Posterior cingulate gyrus (tissue), 11 donors: ENCODE measurements at places on chromosomes 2 and 18.

DNA sequence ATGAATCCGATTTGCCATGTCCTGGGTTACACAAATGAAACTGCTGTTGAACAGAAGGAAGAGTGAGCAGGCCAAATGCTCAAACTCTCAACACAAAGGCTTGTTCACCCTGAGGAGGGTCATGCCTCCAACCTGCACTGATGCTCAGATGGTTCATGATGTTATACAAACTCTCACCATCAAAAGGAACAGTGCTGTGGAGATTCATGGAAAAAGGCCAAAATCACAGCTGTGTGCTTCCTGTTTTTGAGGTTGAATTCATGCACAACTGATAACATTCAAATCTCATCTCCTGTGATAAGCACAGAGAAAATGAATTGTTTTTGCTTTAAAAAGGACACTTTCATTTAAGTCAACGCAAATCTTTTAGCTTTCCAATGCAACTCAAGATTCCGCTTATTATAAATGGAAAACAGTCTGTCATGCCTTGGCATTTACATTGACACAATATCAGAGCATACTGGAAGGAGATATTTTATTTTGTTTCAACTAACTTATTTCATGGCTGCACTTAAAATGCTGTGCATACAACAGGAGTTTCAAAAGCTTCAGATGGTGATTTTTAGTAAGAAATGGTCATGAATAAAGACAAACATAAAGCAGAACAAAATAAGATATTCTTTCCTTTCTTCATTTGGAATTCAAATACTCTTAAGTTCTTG, 22.2 kb upstream of the TTN start:
- no peak for DNase-seq

DNA sequence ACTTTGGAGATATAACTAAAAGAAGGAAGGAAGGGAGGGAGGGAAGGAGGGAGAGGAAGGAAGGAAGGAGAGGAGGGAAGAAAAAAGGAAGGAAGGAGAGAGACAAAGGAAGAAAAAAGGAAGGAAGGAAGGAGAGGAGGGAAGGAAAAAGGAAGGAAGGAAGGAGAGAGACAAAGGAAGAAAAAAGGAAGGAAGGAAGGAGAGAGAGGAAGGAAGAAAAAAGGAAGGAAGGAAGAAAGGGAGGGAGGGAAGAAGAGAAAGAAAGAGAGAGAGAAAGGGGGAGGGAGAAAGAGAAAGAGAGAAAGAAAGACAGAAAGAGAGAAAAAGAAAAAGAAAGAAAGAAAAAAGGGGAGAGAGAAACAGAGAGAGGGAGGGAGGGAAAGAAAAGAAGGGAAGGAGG, 147.4 kb downstream of the MYT1L start:
- no peak for DNase-seq

DNA sequence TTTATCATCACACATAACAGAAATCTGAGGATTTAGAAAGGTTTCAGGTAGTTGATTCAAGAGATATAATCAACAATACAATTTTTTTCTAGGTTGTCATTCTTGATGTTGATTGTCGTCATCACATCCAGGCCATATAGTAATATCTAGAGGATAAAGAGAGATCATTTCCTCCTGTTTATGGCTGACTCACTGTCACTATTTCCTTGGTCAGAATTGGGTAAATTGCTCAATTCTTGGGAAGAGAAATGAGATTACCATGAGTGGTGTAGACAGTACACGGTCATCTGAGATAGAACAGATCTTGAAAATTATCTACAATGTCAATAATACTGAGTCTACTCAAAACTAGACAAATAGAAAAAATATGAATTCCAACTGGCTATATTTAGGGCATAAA, 78.8 kb downstream of the ZNF804A start:
- DNase-seq = no peak

DNA sequence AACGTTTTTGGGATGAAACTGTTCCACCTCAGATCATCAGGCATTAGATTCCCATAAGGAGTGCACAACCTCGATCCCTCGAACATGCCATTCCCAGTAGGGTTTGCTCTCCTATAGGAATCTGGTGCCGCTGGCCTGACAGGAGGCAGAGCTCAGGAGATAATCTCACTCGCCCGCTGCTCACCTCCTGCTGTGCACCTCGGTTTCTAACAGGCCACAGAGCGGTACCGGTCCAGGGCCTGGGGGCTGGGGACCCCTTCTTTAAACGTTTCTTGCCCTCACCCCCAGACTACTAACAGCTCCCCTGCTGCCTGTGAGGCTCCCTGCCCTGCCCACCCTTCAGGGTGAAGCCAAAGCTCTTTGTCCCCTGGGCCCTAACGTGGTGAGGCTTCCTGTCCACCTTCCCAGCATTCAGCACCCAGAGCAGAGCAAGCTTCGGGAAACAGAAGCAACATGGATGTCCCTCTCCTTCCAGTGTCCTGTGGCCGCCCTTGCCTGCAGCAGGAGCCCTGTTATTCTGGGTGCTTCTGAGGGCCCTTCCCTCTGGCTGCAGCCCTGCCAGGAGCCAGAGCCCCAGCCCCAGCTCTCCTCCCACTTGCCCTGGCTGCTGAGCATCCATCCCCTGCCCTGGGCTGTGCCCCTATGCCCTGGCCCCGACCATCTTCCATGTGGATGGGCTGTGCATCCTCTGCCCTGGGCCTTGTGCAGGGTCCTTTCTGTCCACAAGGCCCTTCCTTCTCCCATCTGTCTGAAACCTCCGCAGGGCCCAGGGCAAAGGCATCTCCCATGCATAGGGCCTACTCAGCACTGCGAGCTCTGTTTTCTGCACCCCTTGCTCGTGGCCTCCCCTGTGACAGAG, 140.1 kb downstream of the MBP start:
- no peak for DNase-seq

DNA sequence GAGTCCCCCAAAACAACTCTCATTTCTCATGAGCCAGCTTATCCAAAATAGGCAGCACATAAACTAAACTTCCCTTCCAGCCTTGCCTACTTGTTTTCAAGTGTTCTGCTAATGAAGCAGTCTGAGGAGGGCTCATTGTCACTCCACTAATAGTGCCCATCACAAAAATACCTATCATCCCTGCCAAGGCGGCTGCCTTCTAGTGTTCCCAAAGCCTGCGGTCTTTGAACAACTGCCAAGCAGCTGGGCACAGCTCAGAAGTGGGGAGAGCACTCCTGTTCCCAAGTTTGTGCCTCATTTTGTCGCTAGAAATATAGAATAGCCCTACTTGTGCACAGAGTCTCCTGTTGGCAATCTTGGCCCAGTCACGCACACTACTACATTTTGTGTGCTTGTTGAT, 50.3 kb downstream of the DTNA start:
- no peak for DNase-seq

DNA sequence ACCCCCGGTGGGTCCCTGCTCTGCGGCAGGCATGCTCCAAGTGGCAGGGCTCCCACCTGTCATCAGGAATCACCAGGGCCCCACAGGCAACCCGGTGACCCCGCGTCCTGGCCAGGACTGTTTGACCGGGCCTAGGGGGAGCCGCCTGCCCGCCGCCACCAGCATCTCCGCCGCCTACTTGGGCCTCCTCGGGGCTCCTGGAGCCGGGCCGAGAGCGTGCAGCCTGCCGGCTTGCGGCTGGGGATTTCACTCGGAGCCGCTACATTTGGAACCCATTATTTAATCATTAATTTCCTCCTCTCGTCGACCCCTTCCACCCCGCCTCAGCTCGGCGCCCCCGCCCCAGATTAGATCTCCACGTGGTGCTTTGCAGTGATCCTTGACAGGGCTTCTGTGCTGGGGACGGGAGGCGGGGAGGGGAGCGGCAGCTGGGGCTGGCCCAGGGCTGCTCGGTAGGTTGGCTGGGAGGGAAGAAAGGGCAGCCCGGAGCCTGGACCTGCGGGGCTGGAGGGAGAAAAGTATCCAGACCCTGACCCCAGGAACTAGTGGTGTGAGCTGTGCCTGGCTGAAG, 295.4 kb downstream of the CYP26B1 start:
- no peak for DNase-seq

DNA sequence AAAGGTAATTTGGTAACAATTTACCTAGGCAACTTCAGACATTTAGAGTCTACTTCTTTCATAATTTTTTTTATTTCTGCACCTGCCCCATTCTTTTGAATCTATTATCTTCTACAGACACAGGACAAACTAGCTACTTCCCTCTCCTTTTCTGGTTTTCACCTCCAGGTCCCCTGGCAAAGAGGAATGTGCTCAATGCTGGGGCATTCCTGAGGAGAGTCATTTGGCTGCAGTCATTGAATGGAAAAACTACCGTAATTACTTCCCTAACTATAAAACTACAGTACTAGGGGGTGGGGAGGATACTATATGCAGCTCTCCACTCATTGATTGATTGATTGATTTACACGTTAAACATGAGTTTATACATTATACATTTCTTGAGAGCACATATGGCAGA, 11.2 kb upstream of the ARHGAP28 start:
- DNase-seq = no peak

GRCh38 chr18:27185025-27185763, at the start of gene CHST9:
TSS of gene CHST9 (minus strand) at chr18:27185308. CDS start at chr18:27142809, 42,499 bp downstream.
- peak; percentile 89 for DNase-seq

- DNase-seq = no peak
These were observed 947.2 kb downstream of the ERBB4 start for GRCh38 chr2:211591426-211591825.

DNA sequence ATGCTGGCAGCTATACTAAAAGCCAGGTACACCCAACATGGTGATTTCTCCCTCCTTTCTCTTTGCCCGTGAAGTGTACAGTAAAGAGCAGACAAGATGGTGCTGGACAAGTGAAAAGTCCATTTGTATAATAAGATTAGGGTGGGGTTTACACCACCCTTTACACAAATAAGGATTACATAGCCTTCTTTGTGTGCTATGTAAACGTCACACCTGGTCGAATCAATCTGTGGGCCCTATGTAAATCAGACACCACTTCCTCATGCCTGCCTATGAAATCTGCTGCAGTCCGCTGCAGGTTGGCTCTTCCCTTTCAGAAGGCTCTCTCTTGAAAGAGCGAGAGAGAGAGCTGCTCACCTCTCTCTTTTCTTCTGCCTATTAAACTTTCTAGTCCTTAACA, 1054.3 kb upstream of the SLC39A10 start:
- DNase-seq = no peak

- no peak for DNase-seq
These were observed 47.2 kb downstream of the METTL8 start for GRCh38 chr2:171386627-171387026.

DNA sequence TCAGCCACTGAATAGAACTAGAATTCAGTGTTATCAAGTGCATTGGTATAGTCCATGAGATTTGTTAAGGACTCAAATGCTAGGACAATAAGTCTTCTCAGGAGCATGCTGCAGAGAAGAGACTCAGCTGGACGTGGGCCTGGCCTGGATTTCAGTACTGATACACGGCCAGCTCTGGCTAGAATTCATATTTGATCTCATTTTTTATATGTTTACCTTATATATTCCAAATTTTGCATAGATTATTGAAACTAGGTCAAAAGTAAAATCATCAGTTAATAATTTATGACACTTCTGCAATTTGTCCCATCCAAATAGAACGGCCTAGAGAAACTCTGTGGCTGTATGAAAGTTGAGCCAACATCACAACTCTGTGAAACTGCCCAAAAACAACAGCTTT, 262.0 kb downstream of the DLGAP1 start:
- DNase-seq = no peak

DNA sequence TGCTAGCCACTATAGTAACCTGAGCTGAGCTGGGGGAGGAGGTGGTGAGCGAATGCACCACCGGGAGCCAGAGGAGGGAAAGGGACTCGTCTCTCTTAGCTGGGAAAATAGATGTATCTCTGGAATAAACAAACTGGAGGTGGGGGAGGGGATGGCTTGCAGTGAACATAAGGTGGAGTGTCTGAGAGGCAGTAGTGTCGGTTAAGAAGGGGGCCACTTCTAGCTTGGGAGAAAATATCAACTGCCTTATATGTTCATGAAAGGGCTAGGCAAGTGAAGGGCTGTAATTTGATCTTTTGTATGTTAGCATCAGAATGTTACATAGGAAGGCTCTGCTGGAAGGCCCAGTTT, 2.2 kb downstream of the SETBP1 start:
- DNase-seq = no peak

GRCh38 chr18:46431522-46432171, 225.4 kb downstream of the LOXHD1 start:
- DNase-seq = no peak

DNA sequence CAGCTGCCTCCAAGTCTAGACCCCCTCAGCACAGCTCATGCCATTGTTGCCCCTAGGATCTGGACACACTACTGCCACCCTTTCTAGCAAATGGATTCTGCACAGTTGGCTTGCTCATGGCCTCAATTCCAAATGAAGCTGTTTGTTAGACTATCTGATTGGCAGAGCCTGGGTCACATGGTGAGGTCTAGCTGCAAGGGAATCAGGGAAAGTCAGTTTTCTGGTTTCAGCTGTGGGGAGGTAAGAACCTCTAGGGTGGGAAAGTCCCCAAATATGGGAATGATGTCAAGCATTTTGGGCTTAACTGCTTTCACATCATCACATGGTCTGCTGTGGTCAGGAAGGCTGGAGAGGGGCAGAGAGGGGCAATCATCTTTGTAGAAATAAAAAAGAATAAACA, 150.4 kb upstream of the ITGA6 start:
- no peak for DNase-seq

DNA sequence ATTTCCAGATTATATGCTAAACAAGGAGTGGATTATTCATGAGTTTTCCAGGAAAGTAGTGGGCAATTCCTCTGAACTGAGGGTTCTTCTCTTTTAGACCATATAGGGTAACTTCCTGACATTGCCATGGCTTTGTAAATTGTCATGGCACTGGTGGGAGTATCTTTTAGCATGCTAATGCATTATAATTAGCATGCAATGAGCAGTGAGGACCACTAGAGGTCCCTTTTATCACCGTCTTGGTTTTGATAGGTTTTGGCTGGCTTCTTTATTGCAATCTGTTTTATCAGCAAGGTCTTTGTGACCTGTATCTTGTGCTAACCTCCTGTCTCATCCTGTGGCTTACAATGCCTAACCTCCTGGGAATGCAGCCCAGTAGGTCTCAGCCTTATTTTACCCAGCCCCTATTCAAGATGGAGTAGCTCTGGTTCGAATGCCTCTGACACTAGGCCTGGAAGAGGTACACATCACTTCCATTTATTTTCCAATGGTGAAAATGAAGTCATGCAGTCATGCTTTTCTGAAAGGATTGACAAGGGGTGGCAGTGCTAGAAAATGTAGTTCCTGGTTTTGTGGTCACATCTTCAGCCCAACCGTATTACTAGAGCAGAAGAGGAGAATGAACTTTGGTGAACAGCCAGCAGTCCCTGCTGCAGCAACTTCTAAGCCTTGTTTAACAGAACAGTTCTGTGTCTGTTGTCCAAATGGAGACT, 26.6 kb upstream of the ITGA4 start:
- DNase-seq = no peak

GRCh38 chr2:127176371-127177311, 43.5 kb downstream of the CYP27C1 start:
- DNase-seq = peak; percentile 53

DNA sequence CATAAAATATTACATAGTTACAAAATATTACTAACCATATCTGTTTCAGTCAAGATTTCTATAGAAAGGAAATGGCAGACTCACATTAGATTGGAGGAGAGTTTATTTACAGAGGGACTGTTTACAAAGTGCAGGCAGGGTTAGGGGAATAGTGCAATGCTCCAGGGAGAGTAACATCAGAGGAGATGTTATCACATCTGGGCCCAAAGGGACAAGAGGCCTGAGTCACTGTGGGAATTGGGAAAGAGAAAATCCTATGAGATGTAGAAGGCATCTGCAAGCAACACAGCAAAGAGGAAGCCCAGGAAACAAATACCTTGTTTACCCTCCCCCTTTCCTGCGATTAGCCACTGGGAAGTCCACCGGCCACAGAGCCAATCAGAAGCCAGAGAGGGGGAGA, 227.3 kb upstream of the TANK start:
- DNase-seq = no peak
